ENCODE measurements at places on chromosomes 12 and 14.
A peak's percentile ranks its signal among the peaks of the same experiment; 100 is the strongest.

DNA sequence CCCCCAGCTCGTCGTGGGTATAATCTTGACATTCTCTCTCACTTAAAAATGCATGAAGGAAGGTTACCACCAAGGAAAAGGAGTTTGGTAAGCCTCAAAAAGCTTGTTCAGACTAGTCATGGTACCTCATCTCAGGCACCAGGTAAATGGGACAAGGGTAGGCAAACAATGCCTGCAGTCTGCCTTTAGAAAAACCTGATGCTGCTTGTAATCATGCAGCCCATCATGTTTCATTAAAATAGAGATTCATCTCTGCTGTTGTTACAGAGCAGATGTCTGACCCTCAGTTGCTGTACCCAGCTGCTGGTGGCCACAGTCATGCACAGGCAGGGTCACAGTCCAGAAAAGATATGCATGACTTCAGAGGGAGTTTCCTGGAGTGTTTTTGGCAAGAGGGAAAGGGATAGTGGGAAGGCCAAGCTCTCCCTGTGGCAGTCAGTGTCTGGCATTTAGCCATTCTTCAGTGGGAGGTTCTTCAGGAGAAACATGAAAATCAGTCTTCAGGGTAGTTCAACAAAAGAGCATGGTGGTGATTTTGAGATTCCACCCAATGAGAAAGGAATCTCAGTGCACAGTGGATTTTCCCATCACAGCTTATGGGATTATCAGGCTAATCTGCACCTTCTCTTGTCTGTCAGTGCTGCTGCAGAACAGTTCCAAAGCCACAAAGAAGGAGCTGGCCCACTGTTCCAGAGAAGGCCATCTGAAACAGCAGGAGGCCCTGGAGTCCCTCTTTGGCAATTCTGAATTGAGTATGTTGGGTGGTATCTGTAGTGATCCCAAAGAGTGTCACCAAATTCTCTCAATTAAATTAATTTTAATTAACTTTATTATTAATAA lies 202.7 kb upstream of the FRMD6 start:
- DNase-seq, result no peak

DNA sequence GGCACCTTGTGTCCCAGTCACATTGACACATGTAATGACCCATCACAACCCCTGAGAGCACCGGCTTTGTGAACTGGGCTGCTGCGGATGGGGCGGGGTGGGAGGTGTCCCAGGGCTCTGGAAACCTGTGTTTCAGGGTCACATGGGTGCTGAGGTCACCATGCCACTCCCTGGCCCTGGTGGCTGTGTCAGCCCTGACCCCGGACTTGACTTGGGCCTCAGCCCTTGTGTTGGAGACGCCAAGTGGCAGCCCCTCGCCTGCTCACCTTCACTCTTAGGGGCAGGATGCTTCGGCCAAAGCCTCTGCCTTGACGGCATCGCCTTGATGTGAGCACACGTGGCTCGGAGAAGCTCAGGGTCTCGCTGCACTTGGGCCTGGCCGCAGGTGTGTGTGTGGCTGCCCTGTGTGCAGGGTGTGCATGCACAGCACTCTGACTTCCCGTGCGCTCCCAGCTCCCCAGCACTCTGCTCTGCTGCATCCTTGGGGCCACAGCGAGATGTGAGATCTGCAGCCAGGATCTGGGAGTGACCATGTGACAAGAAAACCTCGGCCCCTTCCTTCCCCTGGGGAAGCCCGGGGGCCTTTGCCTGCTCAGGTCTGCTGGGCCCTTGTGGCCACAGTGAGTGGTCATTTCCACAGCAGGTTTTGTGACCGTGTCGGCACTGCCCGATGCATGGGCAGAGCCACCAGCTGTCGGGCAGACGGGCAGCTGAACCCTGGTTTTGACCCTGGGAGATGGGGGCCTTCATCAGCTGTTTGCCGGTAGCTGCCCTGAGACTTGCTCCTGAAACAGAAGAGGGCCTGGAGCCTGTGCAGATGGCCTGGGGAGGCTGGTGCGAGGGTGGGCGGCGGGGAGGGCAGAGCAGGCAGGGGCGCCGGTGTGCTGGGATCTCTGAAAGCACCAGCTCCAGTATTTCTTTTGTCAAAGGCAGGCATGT lies 167.4 kb downstream of the KIF26A start:
- DNase-seq, result no peak

- no peak for DNase-seq
Observed at GRCh38 chr12:121513464-121514183, 67.2 kb downstream of the KDM2B start.

DNA sequence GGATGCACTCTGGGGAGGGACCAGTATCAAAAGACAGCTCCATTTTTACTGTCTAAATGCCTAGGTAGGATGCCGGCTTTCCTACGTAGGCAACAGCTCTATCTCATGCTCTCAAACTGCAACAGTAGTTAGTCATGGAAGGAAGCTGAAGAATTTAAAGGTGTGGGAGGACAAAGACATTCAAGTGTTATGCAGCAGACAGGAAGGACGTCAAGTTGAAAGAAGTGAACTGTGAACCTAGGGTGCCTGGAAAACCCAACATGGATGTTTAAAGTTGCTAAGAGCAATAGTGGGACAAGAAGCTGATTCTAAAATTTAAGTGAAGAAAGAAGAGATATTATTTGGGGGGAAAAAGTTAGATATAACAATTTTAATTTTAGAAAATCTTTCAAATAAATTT lies 5.9 kb downstream of the SEC23A start:
- no peak for DNase-seq

GRCh38 chr12:60101715-60102114 lies 505.9 kb downstream of the SLC16A7 start:
- DNase-seq, result no peak

- DNase-seq, result peak; percentile 21
Observed at GRCh38 chr14:50667996-50668825, at the start of gene SAV1. TSS of gene SAV1 (minus strand) at chr14:50668306. CDS start at chr14:50667967, 339 bp downstream.

DNA sequence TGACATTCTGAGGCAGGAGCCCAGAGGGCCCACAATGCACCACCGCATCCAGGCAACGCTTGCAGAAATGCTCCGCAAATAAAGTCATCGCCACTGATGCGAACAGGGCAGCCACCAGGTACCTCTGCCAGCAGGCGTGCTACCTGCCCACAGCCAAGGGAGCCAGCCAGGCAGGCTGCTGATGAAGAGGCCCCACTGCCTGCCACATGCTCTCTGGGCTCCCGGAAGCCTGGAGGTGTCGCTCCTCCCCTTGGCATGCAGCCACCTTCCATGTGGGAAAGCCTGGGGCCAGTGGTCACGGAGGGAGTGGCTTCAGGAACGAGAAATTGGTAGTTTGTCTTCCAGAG lies 14.7 kb downstream of the GPR132 start:
- no peak for DNase-seq

GRCh38 chr12:112319395-112319794 lies 62.8 kb downstream of the HECTD4 start:
- DNase-seq, result no peak

DNA sequence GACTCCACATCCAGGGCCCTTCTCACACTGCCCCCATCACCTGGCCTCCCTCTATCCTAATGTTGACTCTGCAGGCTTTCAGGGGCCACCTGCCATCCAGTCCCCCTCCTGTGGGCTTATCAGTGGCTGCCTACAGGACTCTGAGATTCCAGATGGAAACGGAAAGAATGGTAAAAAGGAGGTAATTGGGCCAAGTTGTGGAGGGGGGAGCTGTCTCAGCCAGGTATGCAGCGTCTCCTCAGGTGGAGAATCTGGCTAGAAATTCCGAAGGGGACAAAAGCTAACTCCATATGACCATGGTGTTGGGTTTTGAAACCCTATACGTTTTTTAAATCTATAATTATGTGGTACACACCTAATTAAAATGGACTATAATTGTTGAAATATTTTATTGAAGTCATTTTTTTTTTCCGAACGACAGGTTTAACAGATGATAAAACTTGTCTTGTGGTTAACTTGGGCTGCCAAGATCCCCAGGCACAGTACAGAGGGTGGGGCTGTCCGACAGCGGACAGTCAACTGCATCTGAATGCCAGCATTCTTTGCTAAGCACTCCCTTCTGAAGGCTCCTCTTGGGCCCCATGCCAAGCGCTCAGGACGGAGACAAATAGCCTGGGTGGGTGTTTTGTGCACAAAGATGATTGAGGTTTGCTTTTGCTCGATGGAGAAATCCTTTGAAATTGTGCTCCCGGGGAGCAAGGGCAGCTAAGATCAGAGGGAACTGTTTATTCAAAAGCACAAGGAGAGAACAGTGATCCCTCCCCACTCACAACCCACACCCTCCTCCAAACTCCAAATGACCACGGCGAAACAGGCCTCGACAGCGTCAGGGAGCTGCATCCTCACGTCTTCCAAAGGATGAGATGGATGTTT lies 365.6 kb downstream of the BCL11B start:
- no peak for DNase-seq

DNA sequence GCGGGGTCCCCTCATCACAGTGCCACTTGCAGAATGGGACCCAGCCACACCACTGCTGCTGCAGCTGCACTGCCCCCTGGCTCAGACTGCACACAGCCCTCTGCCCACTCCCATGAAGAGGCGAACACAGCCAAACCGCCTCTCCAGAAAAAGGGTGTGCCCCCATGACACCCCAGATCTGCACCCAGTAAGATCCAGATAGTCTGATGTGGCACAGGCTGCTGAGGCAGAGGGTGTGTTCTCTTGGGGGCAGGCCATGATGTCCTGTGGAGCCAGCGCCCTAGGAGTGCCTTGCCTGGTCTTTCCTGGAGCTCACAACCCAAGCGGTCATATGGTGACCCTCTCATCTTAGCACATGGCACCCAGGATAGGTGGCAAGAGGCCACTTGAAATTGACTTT lies 44.4 kb downstream of the SLC8B1 start:
- no peak for DNase-seq

DNA sequence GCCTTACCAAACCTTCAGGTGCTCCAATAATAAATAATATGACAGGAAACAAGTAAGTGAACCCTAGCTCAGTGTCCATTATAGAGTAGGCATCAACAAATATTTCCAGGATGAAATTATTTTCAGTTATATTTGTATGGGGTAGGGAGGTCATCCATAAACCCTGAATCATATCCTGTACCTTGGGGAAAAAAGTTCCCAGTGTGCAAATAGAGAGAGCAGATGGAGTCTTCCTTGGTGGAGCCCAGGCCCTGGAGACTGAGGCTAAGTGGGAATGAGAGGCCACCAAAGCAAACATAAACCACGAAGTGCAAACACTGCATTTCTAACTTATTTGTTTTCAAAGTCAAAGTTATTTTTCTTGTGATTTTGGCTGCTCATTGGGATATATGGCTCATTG lies 8.5 kb upstream of the ERP27 start:
- no peak for DNase-seq

GRCh38 chr12:104026841-104027599 lies 23.0 kb downstream of the GLT8D2 start:
- no peak for DNase-seq

- DNase-seq, result no peak
Observed at GRCh38 chr12:19659501-19659900, 220.2 kb downstream of the AEBP2 start.

GRCh38 chr12:132168311-132169031 lies 24.2 kb downstream of the NOC4L start:
- no peak for DNase-seq

DNA sequence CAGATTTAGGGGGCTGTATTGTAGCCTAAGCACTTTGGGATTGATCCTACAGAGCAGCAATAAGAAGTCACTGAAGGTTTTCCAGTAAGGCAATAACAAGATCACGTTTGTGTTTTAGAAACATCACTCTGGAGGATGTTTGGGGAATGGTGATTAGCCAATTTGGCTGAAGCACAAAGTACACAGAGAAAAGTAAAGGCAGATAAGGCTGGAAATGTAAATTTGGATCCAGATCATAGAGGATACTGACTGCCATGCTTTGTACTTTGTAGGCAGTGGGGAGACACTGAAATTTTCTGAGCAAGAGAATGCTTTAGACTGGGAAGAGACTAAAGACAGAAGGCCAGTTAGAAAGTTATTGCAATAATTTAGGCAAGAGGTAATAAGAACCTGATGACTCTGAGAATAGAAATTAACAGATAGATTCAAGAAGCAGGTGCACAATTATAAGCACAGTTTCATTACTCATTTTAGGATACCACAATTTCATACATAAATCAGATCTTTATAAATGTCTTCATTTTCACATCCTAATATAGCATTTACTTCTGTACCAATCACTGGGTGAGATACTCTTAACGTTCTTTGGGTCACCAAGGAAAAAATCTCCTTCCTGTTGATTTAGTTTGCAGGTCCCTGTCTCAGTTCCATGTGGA lies 314.5 kb upstream of the GARIN6 start:
- DNase-seq, result no peak

GRCh38 chr12:50732591-50732990 lies 31.3 kb upstream of the ATF1 start:
- no peak for DNase-seq

GRCh38 chr14:104393199-104393897 lies 186.2 kb upstream of the C14orf180 start:
- DNase-seq, result no peak

DNA sequence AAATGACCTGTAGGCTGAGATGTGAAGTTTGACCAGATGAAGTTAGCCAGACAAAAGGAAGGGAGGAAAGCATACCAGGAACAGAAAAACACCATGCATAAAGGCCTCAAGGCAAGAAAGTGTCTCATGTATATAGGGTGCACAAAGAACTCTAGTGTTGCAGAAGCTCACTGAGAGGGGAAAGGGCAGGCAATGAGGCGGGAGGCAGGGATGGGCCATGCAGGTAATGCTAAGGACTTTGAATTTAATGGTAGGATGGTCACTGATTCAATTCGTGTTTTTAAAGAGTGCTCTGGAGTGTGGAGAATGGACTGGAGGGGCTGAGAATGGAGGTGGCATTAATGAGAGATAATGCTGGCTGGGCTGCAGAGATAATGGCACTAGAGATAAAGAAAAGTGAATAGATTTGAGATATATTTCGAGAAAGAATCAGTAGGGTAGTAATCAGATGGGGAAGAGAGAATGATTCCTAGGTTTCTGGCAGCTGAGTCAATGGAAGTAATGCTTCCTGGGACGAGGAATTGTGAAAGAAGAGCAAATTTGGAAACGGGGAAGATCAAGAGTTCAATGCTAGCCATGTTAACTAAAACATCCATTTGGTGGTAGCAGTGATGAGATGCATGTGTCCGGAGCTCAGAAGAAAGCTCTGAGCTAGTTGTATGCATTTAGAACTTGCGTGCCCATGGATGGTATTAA lies 43.1 kb downstream of the LIMA1 start:
- DNase-seq, result no peak

GRCh38 chr12:79715308-79715707 lies 24.5 kb upstream of the PAWR start:
- no peak for DNase-seq

DNA sequence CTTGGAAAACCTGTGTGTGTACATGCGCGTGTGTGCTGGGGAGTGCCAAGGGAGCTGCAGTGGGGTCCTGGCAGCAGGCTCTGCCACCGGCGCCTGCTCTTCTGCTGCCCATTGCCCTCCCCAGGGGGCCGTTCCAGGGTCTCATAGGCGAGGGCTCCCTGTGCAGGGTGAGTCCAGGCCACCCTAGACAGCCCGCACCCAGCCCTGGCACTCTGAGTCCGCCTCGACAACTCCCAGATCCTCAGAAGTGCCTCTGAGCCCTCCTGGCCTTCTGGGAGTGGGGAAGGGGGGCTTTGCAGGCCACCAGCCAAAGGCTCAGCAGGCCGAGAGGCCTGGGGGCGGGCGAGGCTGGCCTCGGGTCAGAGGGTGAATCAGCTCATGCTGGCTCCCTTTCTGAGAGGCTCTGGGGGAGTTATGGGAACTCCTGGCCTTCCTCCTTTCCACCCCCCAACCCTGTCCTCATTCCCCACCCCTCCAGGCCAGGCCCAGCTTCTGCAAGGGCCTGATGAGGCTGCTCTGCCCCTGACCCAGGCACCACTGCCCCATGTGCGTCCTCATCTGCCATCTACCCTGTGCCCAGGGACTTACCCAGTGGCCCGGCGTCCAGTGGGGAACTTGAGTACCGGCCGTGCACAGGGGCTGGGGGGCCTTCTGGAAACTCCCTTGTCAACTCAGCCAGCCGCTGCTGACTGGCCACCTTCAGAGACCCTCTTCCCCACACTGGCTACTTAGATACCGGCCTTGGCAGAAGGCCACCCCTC lies 2.1 kb upstream of the TEDC1 start:
- DNase-seq, result no peak
